Activated B cell treated with CpG ODN at 0.5 μM for 24 hours (primary cell): ENCODE measurements at places on chromosomes 3 and 15. TPM values are rescaled to one million over a fixed set of nuclear protein-coding genes. Genes with fewer than 3 reads are reported as not detected.

- DNase-seq: no peak
Observed at GRCh38 chr3:39896184-39896583, 86.8 kb downstream of the MYRIP start.

The RTP3 gene
- not detected in 2 replicates for total RNA-seq

- DNase-seq: no peak
Observed at GRCh38 chr3:29890801-29891200, 609.9 kb downstream of the RBMS3 start.

DNA sequence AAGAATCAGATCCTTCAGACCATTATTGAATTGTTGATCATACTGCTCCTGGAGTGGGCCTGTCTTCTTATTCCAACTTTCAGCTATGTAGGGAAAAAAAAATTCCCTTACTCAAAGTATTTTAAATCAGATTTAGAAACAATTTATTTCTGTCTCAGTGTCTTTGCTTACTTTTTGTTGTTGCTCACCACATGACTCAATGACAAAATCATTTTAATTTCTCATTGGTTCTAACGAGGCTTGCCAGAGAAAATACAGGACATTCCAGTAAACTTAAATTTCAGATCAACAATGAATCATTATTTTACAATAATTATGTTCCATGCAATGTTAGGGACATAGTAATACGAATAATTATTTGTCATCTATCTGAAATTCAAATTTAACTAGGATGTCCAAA is 748.5 kb upstream of the CBLB start:
- DNase-seq: no peak

The SNURF gene
- total RNA-seq: 9.8 and 15.9 TPM in 2 replicates

The ITPR1 gene
- 116 and 143 TPM in 2 replicates for total RNA-seq

The CELSR3 gene
- 1.5 and 2.3 TPM in 2 replicates for total RNA-seq

DNA sequence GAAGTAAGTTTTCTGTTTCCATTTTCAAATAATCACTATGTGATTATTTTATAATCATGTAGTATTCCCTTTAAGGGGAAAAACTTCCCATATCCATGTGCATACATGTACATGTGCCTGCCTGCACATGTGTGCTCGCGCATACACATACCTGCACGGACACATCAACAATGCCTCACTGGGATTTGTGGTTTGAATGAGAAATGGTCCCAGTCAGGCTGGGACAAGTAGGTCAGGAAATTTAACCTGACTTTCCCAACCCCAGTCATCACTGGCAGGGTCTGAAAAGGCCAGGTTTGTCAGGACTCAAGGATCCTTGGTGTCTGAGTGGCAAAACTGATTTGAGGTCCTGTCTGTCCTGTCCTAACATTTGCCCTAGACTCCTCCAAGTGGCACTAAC is 109.3 kb upstream of the MRPS22 start:
- no peak for DNase-seq

DNA sequence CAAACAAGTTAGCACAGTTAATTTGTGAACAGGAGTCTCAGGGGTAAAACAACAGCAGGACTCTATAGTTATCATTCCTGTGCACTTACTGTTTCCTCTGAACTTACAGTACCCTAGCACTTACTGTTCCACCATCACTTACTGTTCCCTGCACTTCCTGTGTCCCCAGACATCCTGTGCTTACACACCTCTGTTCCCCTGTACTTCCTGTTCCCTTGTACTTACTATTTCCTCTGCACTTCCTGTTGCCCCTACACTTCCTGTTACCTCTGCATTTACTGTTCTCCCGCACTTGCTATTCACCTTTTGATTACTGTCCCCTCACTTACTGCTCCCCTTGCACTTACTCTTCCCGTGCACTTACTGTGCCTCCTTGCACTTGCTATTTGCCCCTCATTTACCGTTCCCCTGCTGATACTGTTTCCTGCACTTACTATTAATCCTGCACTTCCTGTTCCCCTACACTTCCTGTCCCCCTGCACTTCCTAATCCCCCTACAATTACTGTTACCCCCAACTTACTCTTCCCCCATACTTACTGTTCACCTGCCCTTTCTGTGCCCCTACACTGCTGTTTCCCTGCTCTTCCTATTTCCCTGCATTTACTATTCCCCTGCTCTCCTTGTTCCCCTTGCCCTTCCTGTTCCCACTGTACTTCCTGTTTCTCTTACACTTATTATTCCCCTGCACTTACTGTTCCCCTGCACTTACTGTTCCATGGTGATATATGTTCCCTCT is 30.3 kb downstream of the TPRA1 start:
- no peak for DNase-seq

The HESX1 gene
- total RNA-seq: 0.24 TPM in 1 of 2 replicates, not detected in the other

- peak; percentile 19 for DNase-seq
Observed at GRCh38 chr15:72229076-72229946, 1.7 kb downstream of the PKM start.

DNA sequence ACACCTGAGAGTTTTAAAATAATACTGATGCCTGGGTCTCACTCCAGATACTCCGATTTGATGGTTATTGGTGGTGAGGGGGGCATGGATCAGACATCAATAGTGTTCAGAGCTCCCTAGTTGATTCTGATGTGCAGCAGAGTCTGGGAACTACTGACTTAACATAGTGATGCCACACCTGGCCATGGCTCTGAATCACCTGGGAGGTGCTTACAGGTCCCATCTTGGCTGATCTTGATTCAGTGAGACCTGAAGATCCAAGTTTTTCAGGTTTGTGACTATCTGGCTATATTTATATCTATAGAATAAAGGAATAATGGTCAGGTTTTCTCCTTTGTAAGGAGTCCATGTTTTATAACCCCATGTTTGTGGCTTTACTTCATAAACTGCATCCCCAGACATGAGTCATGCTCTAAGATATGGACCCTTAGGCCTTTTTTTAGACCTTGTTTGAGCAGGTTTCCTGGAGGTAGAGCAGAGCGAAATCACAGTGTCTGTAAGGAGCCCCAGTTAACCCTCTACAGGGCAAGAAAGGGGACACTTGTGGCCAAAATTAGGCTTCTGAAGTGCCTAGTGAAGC is 101.4 kb downstream of the LARS2 start:
- DNase-seq: no peak

The MBNL1 gene
- total RNA-seq: 489 and 561 TPM in 2 replicates

The INSYN1 gene
- total RNA-seq: not detected in 2 replicates

The SLC27A2 gene
- total RNA-seq: 0.22 and 0.29 TPM in 2 replicates

The HSPBAP1 gene
- total RNA-seq: 18.1 and 20.6 TPM in 2 replicates

GRCh38 chr3:105413343-105413887 is 46.7 kb downstream of the ALCAM start:
- no peak for DNase-seq

The AMT gene
- total RNA-seq: 7.0 and 7.3 TPM in 2 replicates

- no peak for DNase-seq
Observed at GRCh38 chr3:13236557-13237173, 163.4 kb upstream of the IQSEC1 start.

The MUC20 gene
- 4.1 and 4.6 TPM in 2 replicates for total RNA-seq

The KNG1 gene
- total RNA-seq: not detected in 2 replicates

The KLHL40 gene
- not detected in 2 replicates for total RNA-seq

DNA sequence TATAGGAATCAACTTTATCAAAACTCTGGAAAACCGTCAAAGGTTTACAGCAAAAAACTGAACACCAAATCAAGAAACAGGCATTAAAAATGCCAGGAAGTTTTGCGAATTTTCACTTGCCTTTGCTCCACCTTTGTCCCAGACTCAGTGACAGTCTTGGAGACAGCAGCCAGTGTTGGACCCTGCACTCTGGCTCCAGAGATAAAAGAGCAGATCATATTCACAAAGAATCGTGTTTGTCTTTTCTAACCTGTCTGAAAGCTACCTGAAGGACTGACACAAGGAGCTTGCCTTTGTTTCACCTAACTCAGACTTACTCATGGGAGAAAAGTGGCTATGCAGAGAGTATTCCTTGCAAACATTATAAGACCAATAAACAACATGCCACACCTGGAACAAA is 74.0 kb upstream of the TCF12 start:
- DNase-seq: no peak

The ECE2 gene
- not detected in 2 replicates for total RNA-seq

DNA sequence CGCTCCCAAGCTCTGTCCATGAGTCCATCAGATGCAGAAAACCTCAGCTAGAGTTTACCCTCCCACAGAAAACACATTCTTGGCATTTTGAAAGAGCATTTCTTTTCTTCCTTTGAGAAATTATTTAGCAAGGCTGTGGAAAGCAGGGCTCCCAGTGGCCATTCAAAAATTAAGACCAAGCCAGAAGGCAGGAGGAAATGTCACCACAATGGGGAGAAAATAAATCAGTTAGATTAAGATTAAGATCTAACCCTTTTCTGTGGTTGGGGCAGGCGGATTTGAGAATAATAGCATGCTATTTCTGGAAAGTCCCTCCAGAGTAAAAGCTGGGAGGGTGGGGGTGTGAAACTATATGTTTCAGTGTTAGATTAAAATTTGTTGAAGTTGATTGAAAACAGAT is 20.2 kb downstream of the LRIG1 start:
- no peak for DNase-seq

DNA sequence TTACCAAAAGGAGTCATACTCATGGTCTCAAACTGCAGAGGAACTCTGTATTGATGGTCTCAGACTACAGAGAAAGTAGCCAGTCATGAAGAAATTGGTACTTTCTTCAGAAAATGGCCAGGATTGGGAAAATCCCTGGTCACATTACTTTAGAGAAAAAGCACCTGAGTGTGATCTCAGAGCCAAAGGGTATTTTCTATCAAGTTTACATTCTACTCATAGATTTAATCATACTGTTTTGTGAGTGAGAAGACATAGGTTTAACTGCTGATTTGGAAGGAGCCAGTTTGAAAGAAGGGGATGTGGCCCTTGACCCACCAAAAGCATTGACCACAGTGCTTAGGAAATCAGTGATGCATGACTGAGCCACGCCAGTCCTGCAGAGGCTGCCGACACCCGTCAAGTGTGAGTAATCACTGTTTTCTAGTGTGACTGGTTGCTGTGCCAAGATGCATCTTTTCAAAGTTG is 203.6 kb downstream of the AKAP13 start:
- no peak for DNase-seq

The C2CD4A gene
- not detected in 2 replicates for total RNA-seq

DNA sequence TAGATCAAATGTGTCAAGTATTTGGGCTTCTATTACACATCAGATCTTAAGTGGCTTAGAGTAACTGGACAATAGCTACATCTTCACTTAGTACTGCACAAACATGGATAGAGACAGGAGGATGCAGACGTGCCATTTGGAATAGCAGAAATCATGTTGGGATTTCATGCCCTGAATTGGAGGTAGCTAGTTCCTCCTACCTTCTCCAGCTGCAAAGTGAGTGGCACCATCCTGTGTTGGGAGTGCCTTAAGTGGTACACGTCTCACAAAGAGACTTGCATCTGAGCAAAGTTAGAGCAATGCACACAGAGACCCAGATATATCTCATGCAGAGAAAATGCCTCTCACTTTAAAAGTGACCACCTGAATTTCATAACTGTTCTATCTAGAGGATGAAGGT is 136.5 kb downstream of the SSR3 start:
- DNase-seq: no peak

GRCh38 chr3:9033867-9034266 is 70.6 kb upstream of the RAD18 start:
- no peak for DNase-seq

DNA sequence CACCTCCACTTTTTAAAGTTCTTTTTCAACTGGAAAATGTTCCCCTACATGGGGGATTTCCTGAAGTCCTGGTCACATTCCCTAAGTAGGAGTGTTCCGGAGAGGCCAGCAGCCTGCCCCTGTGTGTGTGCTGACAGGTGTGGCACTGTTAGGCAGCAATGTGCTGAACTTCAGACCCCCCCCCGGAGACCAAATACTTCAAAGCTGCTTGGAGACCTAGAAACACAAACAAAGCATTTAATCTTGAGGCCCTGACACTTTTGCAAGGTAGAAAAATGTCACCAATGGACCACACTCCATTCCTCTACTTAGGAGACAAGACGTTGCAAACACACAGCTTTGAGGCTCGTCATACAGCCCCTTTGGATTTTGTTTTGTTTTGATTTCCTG is 259.6 kb upstream of the CTNNB1 start:
- no peak for DNase-seq

DNA sequence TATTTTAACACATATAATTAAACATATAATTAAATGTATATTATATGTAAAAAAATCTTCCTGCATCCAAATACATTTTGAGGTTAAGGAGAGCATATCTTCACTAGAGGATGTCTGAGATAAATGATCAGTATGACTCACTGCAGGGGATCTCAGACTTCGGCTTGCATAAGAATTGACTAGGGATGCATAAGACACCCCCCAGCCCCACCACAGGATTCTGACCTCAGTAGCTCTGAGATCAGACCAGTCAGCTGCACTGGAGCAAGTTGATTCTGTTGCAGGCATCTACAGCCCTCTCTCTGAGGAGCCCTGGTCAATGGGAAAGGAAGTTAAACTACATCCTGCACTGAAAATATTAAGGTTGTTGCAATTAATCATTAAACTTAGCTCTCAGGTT is 29.0 kb upstream of the TBC1D21 start:
- DNase-seq: no peak

DNA sequence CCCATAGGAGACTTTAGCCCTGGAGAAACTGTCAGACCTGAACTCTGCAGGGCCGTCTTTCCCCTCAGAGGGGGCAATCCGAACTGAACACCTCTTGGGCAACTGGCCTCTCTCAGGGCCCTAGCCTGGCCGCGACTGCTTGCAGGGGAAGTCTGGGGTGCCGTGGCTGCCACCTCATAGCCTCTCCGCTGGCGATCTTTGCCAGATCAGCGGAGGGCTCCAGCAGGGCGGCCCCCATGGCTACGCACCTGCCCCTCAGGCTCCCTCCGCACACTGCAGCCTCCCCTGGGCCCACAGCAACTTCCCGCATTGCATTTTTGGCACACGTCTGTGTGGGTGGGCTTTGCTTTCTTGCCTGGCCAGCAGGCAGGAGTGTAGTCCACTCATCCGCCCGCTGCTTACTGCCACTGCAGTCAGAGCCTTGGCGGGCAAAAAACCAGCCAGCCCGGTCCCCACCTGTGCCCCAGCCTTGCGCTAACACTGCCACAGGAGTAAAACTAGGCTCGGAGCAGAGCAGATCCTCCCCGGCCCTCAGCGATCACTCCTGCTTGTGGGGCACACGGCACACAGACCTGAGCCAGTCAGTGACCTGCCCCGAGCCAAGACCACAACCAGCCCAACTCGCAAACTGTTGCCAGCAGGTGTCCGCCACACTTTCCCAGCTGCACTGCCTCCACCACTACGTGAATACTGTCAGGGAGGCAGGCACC is 266.8 kb upstream of the CBLB start:
- DNase-seq: no peak
